ENCODE measurements at places on chromosomes 6 and 20. TPM values are rescaled to one million over a fixed set of nuclear protein-coding genes. Genes with fewer than 3 reads are reported as not detected.

DNA sequence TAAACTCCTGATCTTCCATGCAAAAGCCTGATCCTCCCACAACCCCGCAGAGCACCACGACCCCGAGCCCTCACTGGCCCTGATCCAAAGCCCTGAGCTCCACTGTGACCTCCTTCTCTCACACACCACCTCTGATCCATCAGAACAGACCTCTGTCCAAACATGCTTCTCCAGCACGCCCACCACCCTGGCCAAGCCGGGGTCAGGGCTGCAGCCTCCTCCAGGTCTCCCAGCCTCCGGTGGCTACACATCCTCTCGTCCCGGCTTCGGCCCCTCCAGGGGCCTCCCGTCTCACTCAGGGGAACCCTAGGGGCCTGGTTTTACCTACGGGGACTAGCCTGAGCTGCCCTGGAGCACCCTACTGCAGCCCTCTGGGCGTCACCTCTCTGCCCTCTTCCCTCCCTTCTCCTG, 49.1 kb downstream of the FOXF2 start:
- no peak for DNase-seq

DNA sequence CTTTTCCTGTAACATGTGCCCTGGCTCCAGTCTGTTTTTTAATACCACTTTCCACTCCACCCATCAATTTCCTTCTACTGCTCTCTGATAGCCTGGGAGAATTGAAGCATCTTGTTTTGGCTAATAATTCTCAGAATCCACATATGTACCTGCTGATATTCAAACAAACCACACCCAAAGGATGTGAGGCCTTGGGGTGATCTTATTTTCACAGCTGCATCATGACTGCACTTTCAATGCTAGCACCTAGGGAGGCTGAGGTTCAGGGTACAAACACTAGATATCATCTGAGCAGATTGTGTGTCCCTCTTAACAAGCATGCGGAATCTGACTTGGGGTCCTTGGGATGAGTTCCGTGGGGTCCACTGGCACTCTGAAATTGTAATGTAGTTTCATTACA, 12.7 kb downstream of the FNDC1 start:
- DNase-seq = no peak

GRCh38 chr6:106084989-106085691, 996 bp upstream of the PRDM1 start:
- DNase-seq = no peak

GRCh38 chr6:106250953-106251352, 74.6 kb downstream of the ATG5 start:
- DNase-seq = no peak

DNA sequence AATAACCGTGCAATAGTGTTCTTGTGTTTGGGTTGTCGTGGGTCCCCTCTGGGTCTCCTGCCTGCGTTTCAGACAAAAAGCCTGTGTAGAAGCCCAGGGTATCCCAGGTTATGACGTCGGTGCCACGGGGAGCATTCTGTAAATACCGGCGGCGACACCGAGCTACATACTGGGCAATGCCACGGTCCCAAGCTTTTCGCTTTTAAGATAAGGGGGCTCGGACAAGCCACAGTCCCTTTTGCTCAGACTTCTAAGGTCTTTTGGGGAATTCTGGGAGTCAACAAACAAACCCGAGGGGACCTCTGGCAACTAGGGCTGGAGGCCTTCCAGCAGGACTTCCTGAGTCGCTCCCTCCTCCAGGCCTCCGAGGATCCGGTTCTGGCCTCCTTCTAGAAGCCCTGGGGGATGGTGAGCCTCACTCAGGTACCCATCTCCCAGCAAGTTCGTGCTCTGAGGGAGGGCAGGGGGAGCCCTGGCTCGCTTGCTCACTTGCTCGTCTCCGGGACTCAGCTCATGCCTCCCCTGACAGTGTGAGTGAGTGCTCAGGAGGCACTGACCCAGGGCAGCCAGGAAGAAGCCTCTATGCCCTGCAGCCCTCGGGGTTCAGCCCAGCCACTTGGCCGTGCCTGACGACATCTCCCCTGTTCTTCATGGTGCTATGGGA, 62.4 kb upstream of the MRPS10 start:
- DNase-seq = no peak

The STX11 gene
- 2.6 TPM for polyA plus RNA-seq

The ZNF831 gene
- 0.32 TPM for polyA plus RNA-seq

The SH3BGRL2 gene
- polyA plus RNA-seq = 8.6 TPM
